ENCODE measurements at places on chromosomes 11 and 22.

DNA sequence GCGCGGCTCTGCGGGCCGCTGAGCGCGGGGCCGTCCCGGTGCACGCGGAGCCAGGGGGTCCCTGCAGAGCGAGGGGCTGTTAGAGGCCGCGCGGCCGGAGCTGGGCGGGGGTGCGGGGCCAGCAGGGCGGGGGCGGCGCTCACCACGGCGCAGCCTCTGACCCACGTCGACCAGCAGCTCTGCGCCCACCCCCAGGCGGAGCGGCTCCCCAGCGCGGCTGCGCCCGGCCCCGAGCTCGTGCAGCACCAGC is 385 bp upstream of the SCO2 start:
- no peak for DNase-seq

GRCh38 chr11:119120639-119121007 is 757 bp upstream of the HINFP start:
- no peak for DNase-seq

- no peak for DNase-seq
These were observed 13.8 kb upstream of the SLC39A13 start for GRCh38 chr11:47394322-47395222.

DNA sequence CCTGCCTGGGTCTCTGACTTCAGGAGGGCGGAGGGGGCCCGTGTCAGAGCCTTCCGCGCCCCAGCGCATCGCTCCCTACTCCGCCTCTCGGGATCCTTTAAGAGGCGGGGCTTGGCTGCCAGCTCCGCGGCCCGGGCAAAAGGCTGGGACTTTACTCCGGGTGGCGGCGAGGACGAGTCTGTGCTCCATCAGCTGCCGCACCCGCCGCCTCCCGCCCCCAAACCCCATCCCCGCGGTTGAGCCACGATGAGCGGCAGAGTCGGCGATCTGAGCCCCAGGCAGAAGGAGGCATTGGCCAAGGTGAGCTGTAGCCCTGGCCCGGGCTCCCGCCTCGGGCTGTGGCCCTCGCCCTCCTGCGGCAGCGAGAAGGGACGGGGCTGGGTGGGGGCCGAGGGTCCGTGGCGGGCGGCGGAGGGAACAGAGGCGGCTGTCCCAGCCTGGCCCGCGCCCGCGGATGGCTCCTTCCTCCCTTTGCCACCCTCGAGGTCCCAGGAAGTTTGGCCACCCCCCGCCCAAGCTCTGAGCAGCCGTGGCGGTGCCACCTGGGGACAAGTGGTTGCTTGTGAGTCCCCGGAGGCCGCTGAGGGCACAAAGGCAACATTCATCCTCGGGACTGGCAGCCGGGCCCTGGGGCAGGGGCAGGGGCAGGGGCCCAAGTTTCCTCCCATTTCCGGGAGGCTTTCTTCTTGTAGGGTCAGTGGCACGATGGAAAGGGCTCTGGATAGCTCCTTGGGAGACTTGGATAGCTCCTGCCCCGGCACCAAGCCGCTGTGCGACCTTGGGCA is at the start of gene SEC14L2:
SEC14L2 (plus strand) TSS at position 148 of the 785 bp plus-strand sequence; CDS start at position 247, 99 bp downstream.
- DNase-seq: peak; percentile 55

- DNase-seq: no peak
These were observed 40.0 kb upstream of the FIBIN start for GRCh38 chr11:26953770-26954392.

DNA sequence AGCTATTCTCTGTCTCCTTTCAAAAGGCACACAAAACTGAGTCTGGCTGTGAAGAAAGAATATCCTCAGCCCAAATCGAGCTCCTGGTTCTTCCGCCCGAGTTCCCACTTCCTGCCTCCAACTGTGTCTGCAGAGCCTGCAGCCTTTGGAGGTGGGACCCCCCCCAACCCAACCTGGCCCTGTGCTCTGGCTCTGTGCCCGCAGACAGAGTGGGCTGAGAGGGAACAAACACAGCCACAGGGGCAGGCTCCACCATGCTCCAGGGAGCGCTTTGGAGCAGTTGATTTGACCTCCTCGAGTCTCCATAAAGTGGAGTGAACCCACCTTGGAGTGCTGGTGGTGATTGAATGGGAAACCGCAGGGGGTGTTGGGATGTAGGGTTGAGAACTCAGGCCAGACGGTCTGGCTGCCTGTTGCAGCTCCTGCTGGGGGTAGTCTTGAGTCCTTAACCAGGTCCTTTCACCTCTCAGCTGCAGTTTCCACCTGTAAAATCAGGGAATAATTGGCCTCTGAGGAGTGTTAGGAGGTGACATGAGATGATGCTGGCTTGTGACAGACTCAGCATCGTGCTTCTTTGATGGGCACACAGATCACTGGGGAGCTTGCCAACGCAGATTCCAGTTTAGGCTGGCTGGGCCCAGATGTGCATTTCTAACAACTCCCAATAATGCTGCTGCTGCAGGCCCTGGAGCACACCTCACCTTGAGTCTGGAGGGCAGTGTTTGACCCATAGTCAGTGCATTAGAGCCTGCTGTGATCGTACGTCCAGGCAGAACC is 11.4 kb downstream of the DAGLA start:
- no peak for DNase-seq

DNA sequence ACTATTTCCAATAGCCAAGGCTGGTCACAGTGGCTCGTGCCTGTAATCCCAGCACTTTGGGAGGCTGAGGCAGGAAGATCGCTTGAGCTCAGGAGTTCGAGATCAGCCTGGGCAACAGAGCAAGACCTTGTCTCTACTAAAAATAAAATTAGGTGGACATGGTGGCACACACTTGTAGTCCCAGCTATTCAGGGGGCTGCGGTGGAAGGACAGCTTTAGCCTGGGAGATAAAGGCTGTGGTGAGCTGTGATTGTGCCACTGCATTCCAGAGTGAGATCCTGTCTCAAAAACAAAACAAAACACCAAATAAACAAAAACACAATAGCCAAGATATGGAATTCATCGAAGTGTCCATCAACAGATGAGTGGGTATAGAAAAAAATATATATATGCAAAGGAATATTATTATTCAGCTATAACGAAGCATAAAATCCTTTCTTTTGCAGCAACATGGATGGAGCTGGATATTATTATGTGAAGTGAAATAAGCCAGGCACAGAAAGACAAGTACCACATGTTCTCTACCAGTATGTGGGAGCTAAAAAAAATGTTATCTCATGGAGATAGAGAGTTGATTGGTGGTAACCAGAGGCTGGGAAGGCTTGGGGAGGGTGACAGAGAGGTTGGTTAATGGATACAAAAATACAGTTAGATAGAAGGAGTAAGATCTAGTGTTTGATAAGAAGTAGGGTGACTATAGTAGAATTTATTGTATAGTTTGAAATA is 22.6 kb upstream of the DLAT start:
- DNase-seq: no peak

DNA sequence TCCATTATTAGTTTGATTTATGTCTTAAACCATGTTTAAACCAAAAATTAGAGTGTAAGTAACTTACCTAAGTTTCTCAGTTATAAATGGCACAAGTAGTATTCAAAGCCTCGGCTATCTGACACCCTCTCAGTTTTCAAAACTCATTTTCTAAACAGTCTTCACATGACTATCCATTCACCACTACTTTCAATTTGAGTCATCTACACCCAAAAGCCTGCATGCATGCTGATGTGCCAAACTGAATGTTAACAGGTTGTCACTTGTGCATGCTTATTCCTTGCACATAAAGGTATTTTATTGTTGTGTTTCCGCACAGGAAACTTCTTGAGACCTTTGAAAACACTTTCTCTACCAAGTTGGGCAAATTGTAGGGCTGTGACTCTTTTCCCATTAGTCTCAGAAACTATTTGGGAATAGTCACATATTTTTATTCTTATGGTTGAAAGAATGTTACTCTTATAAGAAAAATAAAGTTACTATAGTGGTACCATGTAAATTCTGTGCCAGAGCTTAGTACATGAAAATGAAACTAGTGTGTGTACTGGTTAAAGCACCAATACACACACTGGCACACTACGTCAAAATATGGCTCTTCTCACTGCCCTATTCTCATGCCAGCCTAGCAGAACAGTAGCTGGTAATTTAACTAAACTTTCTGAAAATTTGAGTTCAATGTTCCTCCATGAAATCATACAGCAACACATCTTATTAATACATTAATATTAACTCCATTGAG is 2.2 kb upstream of the OR51E2 start:
- no peak for DNase-seq

DNA sequence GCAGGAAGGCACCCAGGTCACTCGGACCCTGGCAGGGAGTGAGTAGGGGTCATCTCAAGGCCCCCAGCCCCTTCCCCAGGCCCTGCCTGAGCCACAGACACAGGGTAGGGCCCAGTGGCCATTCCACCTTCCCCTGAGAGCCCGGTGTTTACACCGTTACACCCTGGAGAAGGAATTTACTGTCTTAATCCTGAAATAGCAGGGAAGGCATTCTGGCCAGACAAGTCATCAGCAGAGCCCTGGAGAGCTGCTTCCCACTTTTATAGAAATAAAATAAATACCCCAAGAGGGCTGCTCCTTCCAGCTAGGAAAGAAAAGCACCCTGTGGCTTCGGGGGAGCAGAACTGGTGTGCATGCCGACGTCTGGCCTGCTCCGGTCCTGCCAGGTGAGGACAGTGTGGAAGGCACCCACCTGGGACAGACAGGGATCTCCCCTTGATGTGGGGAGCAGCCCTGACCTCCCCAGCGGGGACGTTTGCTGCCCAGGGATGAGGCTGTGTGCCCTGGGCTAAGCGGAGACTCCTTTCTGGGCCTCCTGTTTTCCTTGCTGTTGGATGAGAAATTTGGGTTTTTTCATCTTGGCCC is 180.0 kb downstream of the MN1 start:
- no peak for DNase-seq

DNA sequence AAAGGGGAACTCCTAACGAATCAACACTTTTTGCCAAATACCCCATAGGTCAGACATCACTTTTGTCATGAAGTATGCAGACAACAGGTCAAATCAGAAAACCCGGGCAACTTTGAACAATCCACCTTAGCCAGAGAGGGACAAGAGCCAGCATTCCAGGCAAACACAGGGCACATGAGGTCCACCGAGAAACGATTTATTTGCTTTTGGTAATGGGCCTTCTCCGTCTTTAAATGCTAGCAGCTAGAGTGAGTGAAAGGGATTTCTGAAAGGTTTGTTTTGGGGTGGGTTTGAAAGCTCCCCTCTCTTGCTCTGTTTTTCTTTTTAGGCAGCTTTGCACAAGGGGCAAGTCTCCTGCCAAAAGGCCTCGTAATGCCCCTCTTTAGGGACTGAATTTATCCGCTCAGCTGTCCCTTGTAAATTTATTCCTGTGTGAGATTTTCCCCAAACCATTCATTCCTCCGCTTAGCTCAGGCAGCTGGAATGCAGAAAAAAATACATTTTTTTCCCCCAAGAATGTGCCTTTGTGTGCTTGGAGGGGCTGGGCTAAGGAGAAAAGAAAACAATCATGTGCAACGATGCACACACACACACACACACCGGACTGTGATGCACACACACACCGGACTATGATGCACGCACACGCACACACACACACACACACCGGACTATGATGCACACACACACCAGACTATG is 196.9 kb downstream of the SNX19 start:
- DNase-seq: no peak

- no peak for DNase-seq
These were observed 7.0 kb upstream of the SIDT2 start for GRCh38 chr11:117171404-117172061.

- DNase-seq: no peak
These were observed 784.9 kb upstream of the LUZP2 start for GRCh38 chr11:23711981-23712380.

DNA sequence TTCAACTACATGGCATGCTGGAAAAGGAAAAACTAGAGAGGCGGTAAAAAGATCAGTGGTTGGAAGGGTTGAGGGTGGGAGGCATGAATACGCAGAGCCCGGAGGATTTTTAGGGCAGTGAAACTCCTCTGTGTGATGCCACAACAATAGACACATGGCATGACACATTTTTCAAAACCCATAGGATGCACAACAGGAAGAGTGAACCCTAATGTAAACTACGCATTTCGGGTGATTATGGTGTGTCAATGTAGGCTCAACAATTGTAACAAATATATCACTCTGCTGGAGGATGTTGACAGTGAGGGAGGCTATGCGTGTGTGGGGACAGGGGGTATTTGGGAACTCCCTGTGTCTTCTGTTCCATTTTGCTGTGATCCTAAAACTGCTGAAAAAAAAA is 15.7 kb upstream of the FAM83F start:
- no peak for DNase-seq

DNA sequence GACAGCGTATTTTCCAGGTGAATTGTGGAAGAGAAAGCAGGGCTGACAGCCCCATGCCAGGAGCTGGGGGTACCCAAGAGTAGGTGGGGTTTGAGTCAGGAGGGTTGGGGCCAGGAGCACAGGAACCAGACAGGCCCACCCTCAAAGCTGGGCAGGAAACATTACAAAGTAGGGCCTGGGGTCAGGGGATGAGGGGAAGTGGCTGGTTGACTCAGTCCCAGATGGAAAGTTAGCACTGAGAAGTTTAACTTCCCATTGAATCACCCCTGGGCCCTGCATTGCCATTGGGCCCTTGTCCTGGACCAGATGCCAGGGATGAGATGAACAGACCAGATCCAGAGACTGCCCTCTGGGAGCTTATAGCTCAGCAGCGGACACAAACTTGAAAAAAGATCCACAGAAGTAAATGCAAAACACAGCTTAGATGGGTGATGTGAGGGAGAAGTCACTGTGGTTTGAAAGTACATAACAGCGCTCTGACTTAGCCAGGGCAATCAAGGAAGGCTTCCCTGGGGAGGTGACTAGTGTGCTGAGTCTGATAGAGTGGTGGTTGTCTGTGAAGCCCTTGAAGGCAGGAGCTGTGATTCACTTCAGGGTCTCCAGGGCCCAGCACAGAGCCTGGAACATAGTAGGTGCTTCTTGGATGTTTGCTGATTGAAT is 2.2 kb downstream of the MAFF start:
- no peak for DNase-seq

GRCh38 chr22:39134366-39135091 is 18.0 kb downstream of the CBX7 start:
- DNase-seq: no peak

- no peak for DNase-seq
These were observed 11.3 kb upstream of the SESN3 start for GRCh38 chr11:95242091-95242844.

DNA sequence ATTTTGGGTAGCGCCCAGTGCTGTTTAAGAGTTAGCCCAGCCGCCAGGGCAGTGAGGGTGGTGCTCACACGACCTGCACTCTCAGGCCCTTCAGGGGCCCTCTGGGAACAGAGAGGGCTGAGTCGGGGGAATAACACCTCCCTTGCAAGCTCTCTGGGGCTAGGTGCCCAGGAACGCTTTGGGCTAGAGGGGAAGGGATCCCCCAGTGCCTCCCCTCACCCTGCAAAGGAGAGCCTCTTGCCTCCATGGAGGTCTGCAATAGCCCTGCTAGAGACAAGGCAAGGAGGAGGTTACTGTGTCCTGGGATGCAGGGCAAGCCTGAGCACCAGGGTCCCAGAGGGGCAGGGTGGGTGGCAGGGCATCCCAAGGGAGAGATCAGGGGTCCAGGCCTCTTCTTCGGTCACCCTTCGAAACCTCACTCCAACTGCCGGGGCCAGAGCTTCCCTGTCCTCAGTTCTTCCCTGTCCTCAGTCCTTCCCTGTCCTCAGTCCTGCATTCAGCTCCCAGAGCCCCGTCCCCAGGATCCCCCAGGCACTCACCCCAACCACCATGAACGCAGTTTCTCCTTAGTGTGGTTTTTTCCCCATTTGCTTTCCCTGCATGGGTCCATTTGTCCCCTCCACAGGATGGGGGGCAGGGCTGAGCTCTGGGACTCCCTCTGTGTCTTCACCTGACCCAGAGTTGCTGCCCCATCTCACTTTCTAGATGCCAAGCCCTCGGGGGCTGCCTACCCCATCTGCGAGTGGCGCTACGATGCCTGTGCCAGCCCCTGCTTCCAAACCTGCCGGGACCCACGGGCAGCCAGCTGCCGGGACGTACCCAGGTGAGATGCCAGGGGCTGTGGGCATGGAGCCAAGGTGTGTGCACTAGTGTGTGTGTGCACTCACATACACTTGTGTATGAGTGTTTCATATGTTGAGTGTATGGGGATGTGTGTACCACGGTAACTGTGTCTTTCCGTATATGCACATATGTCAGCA is 60.8 kb downstream of the OTOG start:
- DNase-seq: no peak

All from stimulated activated CD4-positive, alpha-beta T cell treated with anti-CD3 and anti-CD28 coated beads, Interleukin-15, amount 100 ng/mL, for 48 hours (primary cell).